NT2/D1 (cell line): ENCODE measurements at places on chromosomes 5 and 9.

DNA sequence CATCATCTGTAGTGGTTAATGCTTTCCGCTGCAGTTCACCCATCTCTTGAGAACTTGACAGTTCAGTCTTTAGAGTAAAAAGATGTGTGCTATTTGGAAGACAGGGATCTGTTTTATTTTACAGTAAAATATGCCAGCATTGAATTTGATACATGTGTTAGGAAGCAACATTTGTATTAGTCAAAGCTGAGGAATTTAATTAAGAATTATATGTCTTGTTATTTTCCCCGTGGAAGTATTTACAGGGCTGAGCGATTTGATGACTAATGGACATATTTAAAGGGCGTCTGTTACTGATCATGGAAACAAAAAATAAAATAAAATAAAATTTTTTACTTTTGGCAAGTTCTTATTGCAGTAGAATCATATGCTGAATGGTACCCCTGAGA lies 101.3 kb downstream of the PAM start:
- DNase-seq = no peak

DNA sequence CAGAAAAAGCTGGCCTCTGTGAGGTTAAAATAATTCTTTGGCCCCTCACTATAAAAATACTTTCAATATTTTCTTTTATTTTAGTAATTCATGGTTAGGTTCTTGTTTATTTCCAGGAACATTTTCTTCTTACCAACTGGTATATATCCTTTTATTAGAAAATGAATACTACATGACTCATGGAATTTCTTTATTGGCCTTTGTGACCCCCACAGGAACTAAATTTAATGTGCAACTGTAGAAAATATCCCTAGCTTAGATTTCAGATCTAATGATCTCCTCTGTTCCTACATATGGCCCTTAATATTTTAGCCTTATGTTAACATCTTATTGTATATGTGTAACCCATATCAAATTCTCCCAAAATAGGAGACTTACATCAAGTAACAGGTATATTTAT lies 429.9 kb downstream of the NR2F1-AS1 start:
- no peak for DNase-seq

DNA sequence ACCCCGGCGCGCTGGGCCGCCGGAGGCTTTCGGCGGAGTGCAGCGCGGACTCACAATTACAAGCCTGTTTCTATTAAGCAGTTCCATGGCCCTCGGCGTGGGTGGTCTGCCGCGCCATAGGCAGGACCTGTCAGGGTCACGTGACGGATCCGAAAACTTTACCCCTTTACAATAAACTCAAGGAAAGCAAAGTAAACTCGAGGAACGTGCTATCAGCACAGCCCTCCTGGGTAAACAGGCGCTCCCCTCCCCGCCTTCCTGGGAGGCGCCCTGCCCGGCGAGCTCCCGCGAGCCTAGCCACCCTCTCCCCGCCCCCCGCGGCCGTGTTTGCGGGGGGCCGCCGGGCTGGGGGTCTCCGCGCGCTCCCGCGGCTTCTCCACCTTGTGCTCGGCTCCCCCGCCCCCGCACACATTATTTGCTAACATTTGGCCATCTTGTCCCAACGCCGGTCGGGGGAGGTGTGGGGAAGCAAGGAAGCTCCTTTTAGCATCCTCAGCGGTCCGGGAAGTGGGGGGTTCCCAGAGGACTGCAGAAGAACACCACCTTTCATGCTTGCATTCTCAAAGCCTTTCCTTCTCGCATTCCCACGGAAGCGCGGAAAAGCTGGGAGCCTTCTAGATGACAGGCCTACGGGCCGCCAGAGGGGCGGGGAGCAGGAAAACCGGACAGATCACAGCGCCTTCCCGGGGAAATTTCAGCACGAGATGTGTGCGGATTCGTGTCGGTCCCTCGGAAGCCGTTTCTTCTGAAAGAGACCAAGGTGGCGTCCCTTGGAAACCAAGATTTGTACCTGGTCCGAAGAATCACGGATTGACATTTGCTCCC lies at the start of gene PTCH1:
Gene PTCH1 (minus strand): TSS at position 238 of the 825 bp plus-strand sequence.
- DNase-seq = no peak

DNA sequence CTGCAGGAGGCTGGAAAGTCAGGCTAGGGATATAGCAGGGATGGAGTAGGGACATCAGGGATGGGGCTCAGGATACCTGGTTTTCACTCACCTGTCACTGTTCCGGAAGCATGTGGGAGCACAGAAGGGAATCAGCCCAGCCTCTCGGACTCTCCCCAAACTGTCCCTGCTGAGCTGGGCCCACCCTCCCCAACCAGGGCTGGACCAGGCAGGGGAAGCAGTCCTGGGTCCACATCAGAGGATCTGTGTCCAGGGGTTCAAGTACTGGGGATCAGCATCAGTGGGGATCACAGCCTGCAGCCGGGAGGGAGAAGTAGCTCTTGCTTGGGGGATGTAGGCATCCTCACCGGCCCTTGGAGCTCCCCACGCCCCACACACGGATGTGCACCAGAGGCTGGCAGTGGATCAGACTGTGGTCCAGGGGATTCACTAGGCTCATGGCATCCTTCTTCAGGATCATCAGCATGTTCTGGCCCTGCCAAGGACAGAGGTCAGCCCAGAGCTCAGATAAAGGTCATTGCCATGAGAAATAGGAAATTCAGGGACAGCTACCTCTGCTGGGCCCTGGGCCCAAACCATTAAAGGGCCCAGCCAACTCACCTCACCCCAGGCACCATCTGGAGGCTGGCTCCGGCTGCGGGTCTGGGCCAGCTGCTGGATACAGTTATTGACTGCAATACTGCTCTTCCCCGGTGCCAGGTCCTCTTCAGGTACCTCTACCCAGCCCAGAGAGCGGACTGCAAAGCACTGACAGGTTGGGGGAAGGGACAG lies 2.5 kb downstream of the APBB3 start:
- DNase-seq = no peak

GRCh38 chr5:153752890-153753289 lies 262.4 kb downstream of the GRIA1 start:
- DNase-seq = no peak

DNA sequence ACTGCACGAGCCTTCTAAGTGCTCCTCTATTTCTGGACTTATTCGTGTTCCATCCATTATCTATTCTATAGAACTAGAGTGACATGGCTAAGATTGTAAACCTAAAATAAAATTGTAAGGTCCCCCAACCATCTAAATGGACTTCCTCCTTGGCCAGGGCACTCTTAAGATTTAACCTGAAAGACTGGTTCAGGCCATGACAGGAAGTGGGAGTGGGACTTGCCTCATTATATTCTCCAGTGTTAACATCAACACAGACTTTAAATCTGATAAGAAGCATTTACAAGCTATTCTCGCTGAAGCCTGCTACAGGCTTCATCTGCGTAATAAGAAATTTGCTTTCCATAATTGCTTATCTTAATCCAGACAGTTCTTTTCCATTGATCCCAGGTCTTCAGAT lies 117.0 kb downstream of the SSBP2 start:
- no peak for DNase-seq

GRCh38 chr9:81320909-81321482 lies 368.4 kb downstream of the TLE1 start:
- DNase-seq = no peak

DNA sequence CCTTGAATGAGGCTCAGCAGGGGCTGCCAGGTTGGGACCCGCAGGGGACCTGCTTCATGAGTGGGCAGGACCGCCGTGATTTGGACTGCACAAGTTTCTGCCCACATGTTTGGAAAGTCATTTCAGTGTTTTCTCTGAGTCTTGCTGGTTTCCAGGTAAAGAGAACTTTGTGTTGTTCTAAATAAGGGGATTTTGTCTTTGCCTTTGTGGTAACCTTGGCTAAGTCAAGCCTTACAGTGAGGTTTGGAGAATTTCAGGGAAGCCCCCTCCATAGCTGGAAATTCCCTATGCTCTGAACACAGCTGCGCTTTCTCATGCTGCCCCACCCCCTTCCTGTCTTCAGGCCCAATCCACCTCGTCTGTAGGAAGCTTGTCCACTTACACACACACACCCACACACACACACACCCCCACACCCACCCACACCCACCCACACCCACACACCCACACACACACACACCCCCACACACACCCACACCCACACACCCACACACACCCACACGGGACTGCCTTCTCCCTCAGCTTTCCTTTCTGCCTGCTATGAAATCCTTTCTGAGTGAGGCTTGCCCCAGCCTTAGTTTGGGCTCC lies 270.1 kb downstream of the HSPA4 start:
- DNase-seq = no peak

GRCh38 chr5:171984748-171985419 lies 21.6 kb downstream of the FBXW11 start:
- no peak for DNase-seq

GRCh38 chr5:115888027-115888426 lies 46.3 kb downstream of the AP3S1 start:
- DNase-seq = no peak

GRCh38 chr5:178994580-178995340 lies at the start of gene GRM6:
TSS of gene GRM6 (minus strand) at chr5:178995320. CDS start at chr5:178994944, 376 bp downstream.
- no peak for DNase-seq

DNA sequence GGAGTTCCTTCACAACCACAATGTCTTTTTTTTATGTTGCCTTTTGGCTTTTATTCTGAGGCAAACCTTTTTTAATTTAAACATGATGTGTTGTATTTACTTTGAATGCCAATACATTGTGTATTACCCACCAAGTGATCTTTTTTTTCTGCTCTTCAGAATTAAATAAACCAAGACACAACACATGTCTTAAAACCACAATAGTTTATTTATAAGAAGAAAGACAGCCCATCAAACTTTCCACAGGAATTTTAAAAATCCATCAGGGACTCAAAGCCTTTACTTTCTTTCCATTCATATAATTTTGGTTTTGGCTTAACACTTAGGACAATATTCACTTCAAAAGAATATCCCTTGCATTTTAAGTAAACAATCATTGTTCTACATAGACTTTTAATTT lies 321.8 kb upstream of the MEF2C start:
- no peak for DNase-seq
